ENCODE measurements at places on chromosomes 4 and X.

DNA sequence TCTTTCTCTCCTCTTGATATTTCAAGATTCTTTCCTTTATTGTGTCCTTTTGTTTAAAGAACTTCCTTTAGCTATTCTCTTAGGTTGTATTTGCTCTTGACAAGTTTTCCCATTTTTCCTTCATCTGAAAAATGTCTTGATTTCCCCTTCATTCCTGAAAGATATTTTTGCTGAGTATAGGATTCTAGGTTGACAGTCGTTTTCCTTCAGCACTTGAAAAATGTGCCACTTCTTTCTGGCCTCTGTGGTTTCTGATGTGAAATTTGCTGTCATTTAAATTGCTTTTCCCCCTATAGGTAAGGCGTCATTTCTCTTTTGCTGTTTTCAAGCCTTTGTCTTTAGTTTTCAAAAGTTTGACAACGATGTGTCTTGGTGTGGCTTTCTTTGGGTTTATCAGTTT lies 23.3 kb upstream of the LAMTOR3 start:
- no peak for DNase-seq

DNA sequence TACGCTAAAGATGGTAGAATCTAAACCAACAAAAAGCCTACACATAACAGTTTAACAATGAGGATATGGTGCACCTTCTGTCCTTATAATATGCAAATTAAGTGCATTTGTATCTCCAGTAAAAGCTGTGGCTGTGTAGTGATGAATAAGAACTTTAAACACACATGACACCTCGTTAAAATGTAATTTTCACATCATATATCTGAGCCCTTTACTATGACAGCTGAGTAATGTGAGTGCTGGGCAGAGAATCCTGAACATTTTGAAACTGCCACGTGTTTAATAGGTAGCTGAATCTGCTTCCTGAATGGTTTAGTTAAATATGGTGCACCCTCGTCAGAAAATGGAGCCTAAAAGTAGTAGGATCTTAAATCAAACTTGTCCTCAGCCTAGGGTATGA lies 540.8 kb downstream of the ADGRL3 start:
- DNase-seq = no peak

DNA sequence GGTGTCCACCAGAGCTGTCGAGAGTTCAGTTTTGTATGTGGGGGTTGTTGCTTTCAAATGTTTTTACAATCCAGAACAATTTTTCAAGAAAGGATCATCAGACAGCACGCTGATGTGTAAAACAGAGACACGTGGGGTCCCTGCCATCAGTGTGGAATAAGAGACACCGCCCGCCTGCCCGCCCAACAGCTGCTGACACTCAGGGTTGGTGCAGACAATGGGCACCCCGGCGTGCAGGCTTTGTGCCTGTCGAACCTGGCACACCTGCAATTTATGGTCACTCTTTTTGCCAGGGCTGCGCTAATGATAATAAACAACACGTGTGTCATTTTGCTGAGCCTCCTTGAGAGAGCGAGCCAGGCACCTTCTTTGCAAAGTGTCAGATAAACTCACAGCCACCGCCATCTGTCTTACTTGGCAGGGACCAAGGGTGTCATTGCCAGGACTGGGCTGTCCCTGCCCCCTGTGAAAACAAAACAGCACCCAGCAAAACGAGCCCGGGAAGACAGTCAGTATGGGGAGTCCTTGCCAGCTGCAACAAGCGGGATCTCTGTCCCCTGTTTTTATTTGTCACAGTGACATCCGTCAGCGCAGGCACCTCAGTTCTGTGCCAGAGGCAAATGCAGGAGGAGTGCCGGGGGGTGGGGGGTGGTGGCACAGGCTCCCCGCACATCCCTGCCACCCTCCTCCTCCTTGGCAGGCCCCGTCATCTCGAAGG lies 69.1 kb downstream of the PSAPL1 start:
- DNase-seq = no peak

- no peak for DNase-seq
Measured at GRCh38 chr4:184269879-184270430, 52.3 kb upstream of the ENPP6 start.

DNA sequence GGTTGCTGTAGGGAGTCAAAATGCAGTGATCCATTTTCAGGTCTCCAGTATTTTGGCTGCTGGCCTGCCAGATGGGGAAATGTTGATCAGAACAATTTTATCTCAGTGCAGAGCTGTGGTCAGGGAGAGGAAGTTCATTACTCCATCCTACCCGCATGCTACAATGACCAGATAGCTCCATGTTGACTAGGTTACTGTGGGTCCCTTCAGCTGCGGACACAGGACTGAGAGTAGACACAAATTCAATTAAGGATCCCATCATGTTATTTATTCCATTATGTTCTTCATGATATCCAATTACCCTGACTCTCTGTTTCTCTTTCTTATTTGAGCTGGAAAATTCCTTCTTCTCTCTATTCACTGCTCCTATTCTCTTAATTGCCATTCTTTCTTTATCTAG lies 16.3 kb downstream of the SYNPO2 start:
- no peak for DNase-seq

DNA sequence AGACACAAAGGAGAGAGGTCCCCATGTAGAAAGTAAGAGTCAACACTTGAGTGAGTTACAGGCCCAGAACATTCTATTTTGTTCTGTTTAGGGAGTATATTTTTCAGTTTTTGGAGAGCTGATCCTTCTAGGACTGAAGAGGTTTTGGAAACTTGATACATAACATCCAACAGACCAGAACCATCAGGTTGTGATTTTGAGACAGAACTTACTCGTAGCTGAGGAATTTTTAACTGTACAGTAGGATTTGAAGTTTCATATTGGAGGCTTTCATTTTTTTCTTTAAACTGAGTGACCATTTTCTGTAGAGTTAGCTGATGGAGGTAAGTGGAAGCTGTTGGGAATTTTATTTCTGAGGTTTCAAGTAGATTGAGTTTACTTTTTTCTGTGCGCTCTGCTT lies 73.3 kb downstream of the NCAPG start:
- DNase-seq = no peak

All from renal cortical epithelial cell (primary cell).